ENCODE measurements at places on chromosomes 2 and 18.

GRCh38 chr18:10086458-10087210, 172.8 kb downstream of the VAPA start:
- DNase-seq = no peak
- no peak overlapping the region for H3K27ac ChIP-seq
- no peak overlapping the region for H3K4me3 ChIP-seq
- H3K36me3 ChIP-seq = no peaks in the 10 kb centered on the region
- H3K4me1 ChIP-seq = no peaks in the 10 kb centered on the region

GRCh38 chr2:18117592-18117991, 239.1 kb downstream of the KCNS3 start:
- H3K36me3 ChIP-seq = no peaks in the 10 kb centered on the region
- H3K4me1 ChIP-seq = no peaks in the 10 kb centered on the region
- DNase-seq = no peak
- H3K27ac ChIP-seq = no peak overlapping the region
- no peaks in the 10 kb centered on the region for H3K27me3 ChIP-seq
- H3K4me3 ChIP-seq = no peak overlapping the region

DNA sequence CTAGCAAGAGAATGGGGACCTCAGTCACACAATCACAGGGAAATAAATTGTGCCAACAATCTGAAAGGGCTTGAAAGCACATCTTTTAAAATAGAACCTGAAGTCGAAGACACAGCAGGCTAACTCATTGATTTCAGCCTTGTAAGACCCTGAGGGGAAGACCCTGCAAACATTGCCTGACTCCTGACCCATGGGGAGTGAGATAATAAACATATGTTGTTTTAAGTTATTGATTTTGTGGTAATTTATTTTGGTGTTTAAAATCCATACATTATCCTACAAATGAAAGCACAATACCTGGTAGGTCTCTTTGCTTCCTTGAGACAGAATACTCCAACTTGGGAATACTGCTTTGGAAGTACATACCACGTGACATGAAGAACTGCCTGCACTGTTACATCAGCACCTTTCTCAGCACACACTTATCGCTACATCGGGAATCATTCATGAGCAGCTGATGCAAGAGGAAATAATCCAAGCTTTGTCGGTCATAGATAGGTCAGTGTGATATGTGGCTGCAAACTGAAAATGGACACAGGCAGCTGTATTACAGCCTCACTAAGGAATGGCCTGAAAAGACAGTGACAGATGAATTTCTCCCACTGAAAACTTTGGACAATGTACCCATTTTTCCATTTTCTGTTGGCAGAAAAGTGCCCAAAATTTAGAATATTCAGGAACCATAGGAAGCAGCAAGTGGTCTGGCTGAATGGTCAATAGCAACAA, 494.5 kb upstream of the MAP2 start:
- H3K27me3 ChIP-seq = no peaks in the 10 kb centered on the region
- no peak overlapping the region for H3K27ac ChIP-seq
- H3K4me1 ChIP-seq = no peaks in the 10 kb centered on the region
- no peak overlapping the region for H3K4me3 ChIP-seq
- DNase-seq = no peak

DNA sequence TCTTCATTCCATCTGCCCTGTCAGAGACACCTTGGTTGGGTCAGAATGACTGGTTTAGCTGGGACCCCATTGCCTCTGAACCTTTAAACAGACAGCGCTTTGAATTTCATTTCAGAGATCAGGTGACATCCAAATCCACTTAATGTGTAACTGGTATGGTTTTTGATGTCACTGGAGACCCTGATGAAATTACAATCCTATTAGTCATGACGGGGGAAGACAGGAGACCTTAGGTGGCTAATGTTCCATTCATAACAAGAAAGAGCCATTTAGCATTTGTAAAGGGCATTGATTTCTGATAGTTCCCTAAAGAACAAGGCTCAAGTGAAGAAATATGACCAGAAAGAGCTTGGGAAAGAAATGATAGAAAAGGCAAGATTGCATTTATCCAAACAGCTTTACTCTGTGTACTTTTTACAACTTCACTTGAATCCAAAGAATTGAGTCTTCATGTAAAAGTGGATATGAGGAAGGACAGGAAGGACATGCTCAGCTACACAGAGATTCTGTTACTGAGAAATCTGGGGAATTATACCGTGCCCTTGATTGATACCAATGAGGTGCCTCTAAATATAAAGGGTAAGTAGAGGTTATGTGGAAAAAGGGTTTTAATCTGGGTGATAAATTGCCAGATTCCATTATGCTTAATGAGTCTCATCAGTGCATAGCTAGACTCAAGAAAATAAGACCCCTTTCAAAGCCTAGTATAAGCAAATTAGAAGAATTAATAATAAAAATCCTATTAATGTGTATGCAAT, 198.2 kb downstream of the NCKAP5 start:
- no peaks in the 10 kb centered on the region for H3K27me3 ChIP-seq
- H3K27ac ChIP-seq = no peak overlapping the region
- H3K4me1 ChIP-seq = no peaks in the 10 kb centered on the region
- H3K36me3 ChIP-seq = no peaks in the 10 kb centered on the region
- no peak for DNase-seq

DNA sequence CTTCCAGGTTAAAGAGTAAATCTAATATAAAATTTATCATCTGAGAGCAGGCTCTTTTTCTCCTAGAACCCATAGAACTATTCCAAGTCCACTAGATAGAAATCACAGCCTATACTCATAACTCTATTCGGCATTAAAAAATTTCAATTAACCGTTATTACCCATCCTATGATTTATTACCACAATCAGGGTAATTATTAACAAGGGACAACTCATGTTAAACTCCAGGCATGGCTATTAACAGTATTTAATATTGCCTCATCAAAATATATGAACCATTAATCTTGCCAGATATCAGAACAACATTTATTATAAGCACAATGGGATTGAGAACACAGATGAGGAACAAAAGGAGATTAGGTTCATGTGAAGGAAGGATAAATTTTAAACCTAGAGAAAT, 136.8 kb upstream of the RIOK3 start:
- no peak overlapping the region for H3K4me3 ChIP-seq
- H3K4me1 ChIP-seq = peaks cover 19% of the 10 kb centered on the region
- no peaks in the 10 kb centered on the region for H3K36me3 ChIP-seq
- no peak overlapping the region for H3K27ac ChIP-seq

DNA sequence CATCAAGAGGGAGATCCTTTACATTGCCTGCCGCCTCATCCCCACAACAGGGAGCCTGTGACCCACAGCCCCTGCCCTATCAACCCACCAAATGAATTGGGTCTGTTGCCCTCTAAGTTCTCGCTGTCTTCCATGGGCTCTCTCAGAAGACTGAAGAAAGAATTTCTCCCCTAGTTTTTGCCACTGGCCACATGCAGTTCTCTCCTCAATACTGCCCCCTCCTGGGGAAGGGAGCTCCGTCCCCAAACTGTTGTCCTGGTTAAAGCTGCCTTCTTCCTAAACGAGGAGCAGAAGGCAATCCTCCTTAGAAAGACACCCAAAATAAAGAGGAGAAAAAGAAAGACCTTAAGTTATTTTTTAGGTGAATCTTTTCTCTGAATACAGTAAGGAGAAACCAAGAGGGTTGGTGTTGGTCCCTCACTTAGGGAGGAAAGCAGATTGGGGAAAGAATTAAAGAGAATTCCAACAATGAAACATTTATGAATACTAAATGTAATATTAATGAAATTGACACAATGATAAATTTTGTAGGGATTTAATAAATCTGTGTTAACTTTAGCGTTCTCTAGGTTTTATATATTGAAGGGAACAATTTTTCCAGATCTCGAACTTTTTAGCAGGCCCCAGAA, 31.1 kb upstream of the SATB2 start:
- no peaks in the 10 kb centered on the region for H3K36me3 ChIP-seq
- no peak for DNase-seq
- no peaks in the 10 kb centered on the region for H3K4me1 ChIP-seq
- H3K27ac ChIP-seq = no peak overlapping the region

GRCh38 chr2:26245231-26245732, 543 bp downstream of the HADHB start:
- DNase-seq = peak; percentile 64
- H3K27ac ChIP-seq = peak overlapping the region; percentile 90
- H3K27me3 ChIP-seq = no peaks in the 10 kb centered on the region
- H3K4me3 ChIP-seq = peak overlapping the region; percentile 76
- H3K4me1 ChIP-seq = peaks cover 18% of the 10 kb centered on the region

GRCh38 chr2:82498777-82499443, 1960.2 kb downstream of the SUCLG1 start:
- H3K4me3 ChIP-seq = no peak overlapping the region
- no peaks in the 10 kb centered on the region for H3K27me3 ChIP-seq
- no peaks in the 10 kb centered on the region for H3K36me3 ChIP-seq
- no peaks in the 10 kb centered on the region for H3K4me1 ChIP-seq
- DNase-seq = no peak
- H3K27ac ChIP-seq = no peak overlapping the region

All from tibial artery (tissue), 4 donors.